ENCODE measurements at places on chromosomes 6 and 20. TPM values are rescaled to one million over a fixed set of nuclear protein-coding genes. Genes with fewer than 3 reads are reported as not detected.

SPEF1 gene
- total RNA-seq = 0.76 TPM

ARMH2 gene
- total RNA-seq = not detected

PBOV1 gene
- total RNA-seq = not detected

TDRD6 gene
- not detected for total RNA-seq

KCNQ5 gene
- total RNA-seq = 2.9 TPM

OR12D3 gene
- total RNA-seq = not detected

DEFB132 gene
- total RNA-seq = not detected

PI16 gene
- total RNA-seq = not detected

WFDC10B gene
- not detected for total RNA-seq

GSTA3 gene
- total RNA-seq = not detected

WFDC2 gene
- 9.8 TPM for total RNA-seq

KHDC1L gene
- 0.33 TPM for total RNA-seq

TMEM244 gene
- not detected for total RNA-seq

CDC25B gene
- total RNA-seq = 54.3 TPM

HLA-DQB2 gene
- total RNA-seq = not detected

CST11 gene
- not detected for total RNA-seq

SLC22A2 gene
- total RNA-seq = 0.38 TPM

NMBR gene
- 0.33 TPM for total RNA-seq

SEL1L2 gene
- total RNA-seq = not detected

SIRPD gene
- not detected for total RNA-seq

EDN3 gene
- not detected for total RNA-seq

SPINT4 gene
- total RNA-seq = not detected

CGA gene
- not detected for total RNA-seq

DLK2 gene
- total RNA-seq = 0.38 TPM

MUC21 gene
- total RNA-seq = not detected
